ENCODE measurements at places on chromosomes 4 and X.

DNA sequence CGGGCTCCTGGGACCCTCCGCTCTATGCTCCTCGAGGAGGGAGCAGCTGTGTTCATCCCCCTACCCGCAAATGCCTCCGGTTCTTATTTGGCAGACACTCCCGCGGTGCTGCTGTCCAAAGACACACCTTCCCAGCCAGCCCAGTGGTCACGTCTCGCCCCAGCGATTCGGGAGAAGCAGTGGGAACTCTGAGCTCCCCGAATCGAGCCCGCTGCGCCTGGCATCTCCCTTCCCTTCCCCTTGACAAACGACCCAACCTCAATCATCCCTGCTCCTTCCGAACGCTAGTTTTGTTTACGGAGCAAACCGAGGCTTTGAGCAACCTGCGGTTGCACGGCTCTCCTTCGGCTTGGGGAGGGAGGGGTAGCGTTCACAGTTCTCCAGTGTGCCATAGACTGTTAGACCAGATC lies 317 bp upstream of the FRMPD4 start:
- DNase-seq: no peak

DNA sequence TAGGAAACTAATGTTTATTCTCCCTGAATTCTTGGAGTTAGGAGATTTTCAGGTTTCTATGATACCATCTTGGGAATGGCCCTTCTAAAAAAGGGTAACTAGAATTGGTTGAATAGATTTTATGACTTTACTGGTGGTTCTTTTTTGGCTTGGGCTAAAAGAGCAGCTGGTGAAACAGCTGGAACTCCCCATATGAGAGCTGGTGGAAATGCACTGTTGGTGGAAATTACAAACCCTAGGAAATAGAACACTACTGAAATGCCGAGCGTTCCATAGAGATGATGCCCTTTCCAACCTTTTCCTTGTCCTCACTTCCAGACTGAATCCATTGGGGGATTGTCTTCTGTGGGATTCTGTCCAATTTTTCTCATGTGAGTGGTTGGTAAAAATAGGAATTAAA lies 139.5 kb downstream of the STIM2 start:
- no peak for DNase-seq

- DNase-seq: no peak
These were observed 26.1 kb downstream of the TKTL2 start for GRCh38 chr4:163447481-163447880.

GRCh38 chr4:167088115-167088514 lies 146.2 kb downstream of the SPOCK3 start:
- no peak for DNase-seq

DNA sequence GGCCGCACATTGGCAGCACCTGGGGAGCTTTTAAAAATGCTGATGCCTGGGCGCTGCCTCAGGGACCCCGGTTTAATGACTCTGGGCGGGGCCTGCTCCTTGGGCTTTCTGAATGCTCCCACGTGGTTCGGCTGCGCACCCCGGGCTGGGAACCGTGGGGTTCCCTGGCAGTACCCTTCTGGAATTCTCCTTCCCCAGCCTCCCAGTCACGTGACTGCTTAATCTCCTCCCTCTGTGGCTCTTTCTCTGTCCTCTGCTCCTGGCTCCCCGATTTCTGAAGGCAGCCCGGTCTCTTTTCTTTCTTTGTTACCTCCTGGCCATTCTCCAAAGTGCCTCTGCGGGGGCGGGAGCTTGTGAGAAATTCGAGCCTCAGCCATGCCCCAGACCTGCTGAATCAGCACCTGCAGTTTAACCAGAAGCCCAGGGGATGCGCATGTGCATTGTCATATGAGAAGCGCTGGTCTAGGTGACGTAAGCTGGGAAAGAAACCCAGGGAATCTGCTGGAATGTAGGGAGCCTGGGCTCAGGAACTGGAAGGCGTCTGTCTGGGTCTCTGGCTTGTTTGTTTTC lies 16.6 kb downstream of the CLCN4 start:
- DNase-seq: peak; percentile 34

DNA sequence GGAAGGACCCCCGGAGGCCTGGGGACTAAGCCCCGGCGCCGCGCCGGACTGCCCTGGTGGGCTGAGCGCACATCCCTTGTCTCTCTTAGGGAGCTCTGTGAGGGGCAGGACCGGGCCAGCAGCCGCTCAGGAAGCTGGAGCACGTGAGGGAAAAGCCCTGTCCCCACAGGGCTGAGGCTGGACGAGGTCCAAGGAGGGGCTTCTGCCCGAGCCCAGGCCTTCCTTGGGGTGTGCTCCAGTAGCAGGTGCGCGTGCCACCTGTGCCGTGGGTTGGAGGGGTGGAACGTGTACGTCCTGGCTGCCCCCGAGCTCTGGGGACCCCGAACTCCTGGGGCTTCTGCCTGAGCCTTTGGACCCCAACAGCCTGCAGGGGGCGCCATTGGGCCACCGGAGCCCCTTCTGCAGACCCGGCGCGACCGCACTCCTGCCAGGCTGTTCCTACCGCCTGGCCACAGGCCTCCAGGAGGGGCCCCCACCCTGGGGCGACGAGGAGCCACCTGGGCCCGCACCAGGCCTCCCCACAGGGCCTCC lies 27.2 kb downstream of the TACC3 start:
- DNase-seq: no peak

DNA sequence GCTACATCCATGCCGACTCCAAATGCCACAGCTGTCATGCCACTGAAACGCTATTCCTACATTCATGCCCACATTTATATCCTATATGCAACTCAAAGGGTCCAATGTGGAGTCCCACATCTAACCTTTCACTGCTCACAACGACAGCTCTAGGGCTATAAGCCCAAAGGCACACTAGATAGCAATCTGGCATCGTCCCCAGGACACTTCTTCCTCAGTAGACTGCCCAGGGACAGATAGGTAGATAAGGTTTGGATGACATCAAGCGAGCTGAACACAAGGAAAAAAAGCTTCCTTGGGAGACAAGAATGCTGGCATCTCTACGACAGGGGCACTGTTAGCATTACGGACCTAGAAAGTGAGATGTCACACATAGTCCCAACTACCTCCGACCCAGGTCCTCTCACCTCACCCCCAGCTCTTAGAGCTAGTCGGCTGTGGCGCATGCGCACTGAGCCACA lies 685 bp downstream of the RAB9B start:
- no peak for DNase-seq

DNA sequence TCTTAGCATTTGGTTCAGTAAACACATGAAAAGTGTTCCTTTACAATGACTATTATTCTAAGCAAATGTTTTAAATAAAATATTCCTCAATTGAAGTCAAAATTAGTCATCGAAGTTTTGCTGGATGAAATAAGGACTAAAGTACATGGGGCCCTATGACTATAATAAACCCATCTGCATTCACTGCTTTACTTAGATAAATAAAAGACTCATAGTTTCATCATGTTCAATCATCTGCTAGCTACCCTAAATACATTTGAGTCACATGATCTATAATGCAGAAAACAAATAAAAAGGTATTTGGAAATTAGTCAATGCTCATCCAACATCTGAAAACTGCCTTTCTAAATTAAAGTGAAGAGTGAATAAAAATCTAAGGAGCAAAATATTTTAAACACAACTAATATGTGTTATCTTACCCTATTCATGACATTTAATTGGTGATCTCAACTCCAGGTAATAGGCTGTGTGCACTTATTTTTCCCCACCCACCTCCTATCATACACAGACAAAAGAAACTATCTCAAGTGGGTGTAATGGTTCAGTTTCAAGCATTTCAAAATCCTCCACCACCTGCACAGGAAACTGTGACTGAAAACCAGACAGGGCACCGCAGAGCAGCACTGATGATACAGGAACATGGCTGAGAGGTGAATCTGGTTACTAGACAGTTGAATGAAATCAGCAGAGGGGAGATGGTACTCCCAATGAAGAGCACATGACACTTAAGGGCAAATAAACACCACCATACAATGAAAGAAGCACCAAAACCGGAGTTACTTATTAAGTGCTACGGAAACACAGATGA lies 78.6 kb downstream of the CAMK2D start:
- no peak for DNase-seq

Data from GOT3 (cell line).